CD14-positive monocyte (primary cell): ENCODE measurements at places on chromosomes 5 and 9. TPM values are rescaled to one million over a fixed set of nuclear protein-coding genes. Genes with fewer than 3 reads are reported as not detected.

Gene ADAMTS2
- 0.74 TPM for polyA plus RNA-seq

DNA sequence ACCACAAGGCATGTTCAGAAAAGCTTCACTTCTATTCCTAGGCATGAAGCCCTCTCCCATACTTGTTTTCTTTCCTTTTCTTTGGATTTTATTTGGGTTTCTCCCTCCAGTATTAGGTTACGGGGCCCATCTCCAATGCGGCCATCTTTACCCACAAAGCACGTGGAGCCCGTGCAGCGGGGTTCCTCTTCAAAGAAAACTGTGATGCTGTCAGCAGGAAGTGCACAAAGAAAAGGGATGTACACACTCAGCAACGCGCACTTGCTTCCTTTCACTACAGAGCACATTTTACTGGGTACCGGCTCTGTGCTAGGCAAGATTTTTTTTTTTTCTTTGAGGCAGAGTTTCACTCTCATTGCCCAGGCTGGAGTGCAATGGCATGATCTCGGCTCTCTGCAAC lies 106.6 kb downstream of the COL23A1 start:
- H3K27ac ChIP-seq, result peak overlapping the region; percentile 59
- no peaks in the 10 kb centered on the region for H3K27me3 ChIP-seq
- no peaks in the 10 kb centered on the region for H3K36me3 ChIP-seq
- DNase-seq, result peak; percentile 92
- H3K4me3 ChIP-seq, result no peak overlapping the region
- H3K4me1 ChIP-seq, result peaks cover 34% of the 10 kb centered on the region

DNA sequence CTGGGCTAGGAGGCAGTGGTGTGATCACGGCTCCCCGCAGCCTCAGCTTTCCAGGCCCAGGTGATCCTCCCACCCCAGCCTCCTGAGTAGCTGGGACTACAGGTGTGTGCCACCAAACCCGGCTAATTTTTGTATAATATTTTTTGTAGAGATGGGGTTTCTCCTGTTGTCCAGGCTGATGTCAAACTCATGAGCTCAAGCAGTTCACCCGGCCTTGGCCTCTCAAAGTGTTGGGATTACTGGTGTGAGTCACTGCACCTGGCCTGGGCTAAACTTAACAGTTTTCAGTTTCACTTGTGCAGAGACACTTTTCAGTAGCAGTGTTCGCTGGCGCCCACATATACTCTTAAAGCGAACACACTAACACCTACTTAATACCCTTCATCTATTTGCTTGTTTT lies 205.6 kb upstream of the ZNF608 start:
- peak; percentile 16 for DNase-seq
- peaks cover 16% of the 10 kb centered on the region for H3K4me1 ChIP-seq
- no peak overlapping the region for H3K4me3 ChIP-seq
- no peak overlapping the region for H3K27ac ChIP-seq
- H3K36me3 ChIP-seq, result no peaks in the 10 kb centered on the region

DNA sequence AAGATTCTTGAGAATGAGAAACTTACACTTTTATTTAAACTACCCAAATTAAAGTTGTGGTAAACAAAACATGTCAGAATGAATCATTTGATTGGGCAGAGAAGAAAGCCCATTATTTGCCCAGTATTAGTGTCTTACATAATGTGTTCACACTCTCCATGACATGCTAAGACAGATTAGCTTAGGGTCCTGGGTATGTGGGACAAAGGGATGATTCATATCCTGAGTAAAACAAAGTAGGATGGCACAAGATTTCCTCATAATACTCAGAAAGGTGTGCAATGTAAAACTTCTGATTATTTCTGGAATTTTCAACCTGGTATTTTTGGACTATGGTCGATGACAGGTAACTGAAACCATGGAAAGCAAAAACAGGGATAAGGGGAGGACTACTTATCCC lies 183.9 kb upstream of the POU5F2 start:
- H3K36me3 ChIP-seq, result no peaks in the 10 kb centered on the region
- no peak overlapping the region for H3K27ac ChIP-seq
- H3K27me3 ChIP-seq, result no peaks in the 10 kb centered on the region
- H3K4me1 ChIP-seq, result no peaks in the 10 kb centered on the region
- DNase-seq, result no peak

DNA sequence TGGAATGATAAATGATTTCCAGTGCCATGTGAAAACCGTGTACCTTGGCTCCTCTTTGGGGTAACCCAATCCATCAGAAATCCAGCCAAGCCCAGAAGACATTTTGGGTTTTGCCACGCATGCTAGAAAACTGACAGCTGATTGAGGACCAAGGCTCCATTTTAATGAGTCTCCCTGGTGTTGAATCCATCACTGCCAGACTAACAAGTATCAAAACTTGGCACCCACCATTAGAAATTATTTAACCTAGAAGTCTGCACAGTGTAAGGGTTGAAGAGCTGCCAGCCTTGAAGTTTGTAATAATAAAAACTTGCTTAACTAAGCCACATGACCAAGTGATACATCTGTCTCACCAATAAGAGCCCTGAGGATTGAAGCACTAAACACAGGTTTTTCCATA lies 369.9 kb downstream of the DNAH5 start:
- no peaks in the 10 kb centered on the region for H3K4me1 ChIP-seq
- H3K36me3 ChIP-seq, result no peaks in the 10 kb centered on the region
- no peak overlapping the region for H3K4me3 ChIP-seq

GRCh38 chr5:140633501-140633900 lies 526 bp upstream of the CD14 start:
- no peak for DNase-seq
- peak overlapping the region; percentile 97 for H3K27ac ChIP-seq
- H3K4me3 ChIP-seq, result peak overlapping the region; percentile 97

Gene OR1L1
- not detected in 2 replicates for polyA plus RNA-seq

Gene DMGDH
- not detected for polyA plus RNA-seq

GRCh38 chr5:171342362-171343111 lies 33.5 kb downstream of the TLX3 start:
- H3K4me1 ChIP-seq, result no peaks in the 10 kb centered on the region
- peaks cover 5% of the 10 kb centered on the region for H3K27me3 ChIP-seq
- DNase-seq, result peak; percentile 28
- H3K36me3 ChIP-seq, result no peaks in the 10 kb centered on the region

Gene PRR16
- polyA plus RNA-seq, result 0.42 and 0.56 TPM in 2 replicates

DNA sequence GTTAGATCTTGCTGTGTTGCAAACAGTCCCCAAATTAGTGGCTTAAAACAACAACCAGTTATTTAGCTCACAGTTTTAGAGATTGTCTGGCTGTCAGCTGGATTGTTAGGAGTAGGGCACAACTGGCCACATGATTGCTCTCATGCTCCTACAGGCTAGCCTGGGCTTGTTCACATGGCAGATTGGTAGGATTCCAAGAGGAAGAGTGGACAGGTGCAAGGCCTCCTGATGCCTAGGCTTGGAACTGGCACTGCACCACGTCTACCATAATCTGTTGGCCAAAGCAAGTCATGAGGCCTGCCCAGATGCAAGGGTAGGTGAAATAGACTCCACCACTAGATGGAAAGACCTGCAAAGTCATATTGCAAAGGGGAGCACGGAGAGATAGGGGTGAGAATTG lies 76.4 kb downstream of the ACER2 start:
- no peaks in the 10 kb centered on the region for H3K27me3 ChIP-seq
- no peak overlapping the region for H3K27ac ChIP-seq
- DNase-seq, result no peak
- H3K4me1 ChIP-seq, result no peaks in the 10 kb centered on the region
- no peaks in the 10 kb centered on the region for H3K36me3 ChIP-seq
- H3K4me3 ChIP-seq, result no peak overlapping the region

- no peaks in the 10 kb centered on the region for H3K36me3 ChIP-seq
- no peak for DNase-seq
- no peak overlapping the region for H3K27ac ChIP-seq
- H3K27me3 ChIP-seq, result no peaks in the 10 kb centered on the region
- no peak overlapping the region for H3K4me3 ChIP-seq
Observed at GRCh38 chr9:68727636-68728035, 22.6 kb downstream of the PIP5K1B start.

Gene CCNG1
- polyA plus RNA-seq, result 6.0 and 13.1 TPM in 2 replicates

Gene PPP3R2
- polyA plus RNA-seq, result not detected

DNA sequence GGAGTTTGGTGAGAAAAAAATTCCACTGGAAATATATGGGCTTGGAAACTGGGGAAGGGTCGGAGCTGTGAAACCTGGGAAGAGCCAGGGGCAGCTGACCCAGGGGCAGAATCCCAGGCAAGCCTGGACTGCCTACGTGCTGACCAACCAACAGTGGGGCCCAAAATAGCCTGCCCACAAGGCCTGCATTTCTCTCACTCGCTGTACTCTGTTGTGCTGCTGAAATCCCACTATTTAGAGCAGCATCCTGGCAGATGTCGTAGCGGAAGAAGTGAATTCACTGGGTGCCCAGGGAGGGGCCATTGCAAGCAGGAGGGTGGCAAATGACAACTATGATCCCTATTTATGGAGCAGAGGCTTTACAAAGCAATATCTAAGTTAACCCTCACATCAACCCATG lies 9.5 kb downstream of the GDNF start:
- no peaks in the 10 kb centered on the region for H3K4me1 ChIP-seq
- no peak for DNase-seq
- peaks cover 50% of the 10 kb centered on the region for H3K27me3 ChIP-seq

DNA sequence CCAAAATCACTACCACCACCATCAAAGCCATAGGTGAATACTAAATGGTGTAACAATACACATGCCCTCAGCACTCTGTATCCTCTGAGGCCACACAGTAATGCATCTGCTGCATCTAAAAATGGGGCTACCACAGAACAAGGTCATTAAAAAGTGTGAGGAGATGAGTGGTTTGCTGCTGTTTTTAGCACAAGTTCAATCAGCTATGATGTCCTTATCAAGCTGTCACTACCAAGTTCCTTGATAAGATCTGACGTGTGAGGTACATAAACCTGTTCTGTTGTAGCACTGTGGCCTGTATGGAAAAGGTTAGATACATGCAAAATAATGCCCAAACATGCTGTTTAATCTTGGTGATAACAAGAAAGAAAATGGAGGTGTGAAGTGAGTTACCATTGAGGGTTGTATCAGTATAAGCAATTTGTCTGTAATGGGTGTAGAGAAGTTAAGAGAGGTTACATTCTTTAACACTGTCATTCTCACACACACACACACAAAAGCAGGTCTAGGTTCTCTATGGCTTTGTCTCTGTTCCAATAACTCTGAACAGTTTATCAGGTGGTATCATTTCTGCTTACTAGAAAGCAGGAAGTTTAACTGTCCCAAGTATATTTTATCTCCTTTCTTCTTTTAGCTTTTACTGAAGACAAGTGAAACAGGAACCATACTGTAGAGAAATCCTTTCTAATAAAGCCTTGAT lies 252.9 kb downstream of the CWC27 start:
- H3K36me3 ChIP-seq, result no peaks in the 10 kb centered on the region
- DNase-seq, result no peak
- no peak overlapping the region for H3K27ac ChIP-seq
- peaks cover 7% of the 10 kb centered on the region for H3K4me1 ChIP-seq
- no peaks in the 10 kb centered on the region for H3K27me3 ChIP-seq
- H3K4me3 ChIP-seq, result no peak overlapping the region

Gene NDUFS6
- 62.3 TPM for polyA plus RNA-seq

- H3K27ac ChIP-seq, result no peak overlapping the region
- H3K36me3 ChIP-seq, result no peaks in the 10 kb centered on the region
- H3K4me3 ChIP-seq, result no peak overlapping the region
- DNase-seq, result no peak
Observed at GRCh38 chr5:116456036-116456435, 118.6 kb downstream of the SEMA6A start.

DNA sequence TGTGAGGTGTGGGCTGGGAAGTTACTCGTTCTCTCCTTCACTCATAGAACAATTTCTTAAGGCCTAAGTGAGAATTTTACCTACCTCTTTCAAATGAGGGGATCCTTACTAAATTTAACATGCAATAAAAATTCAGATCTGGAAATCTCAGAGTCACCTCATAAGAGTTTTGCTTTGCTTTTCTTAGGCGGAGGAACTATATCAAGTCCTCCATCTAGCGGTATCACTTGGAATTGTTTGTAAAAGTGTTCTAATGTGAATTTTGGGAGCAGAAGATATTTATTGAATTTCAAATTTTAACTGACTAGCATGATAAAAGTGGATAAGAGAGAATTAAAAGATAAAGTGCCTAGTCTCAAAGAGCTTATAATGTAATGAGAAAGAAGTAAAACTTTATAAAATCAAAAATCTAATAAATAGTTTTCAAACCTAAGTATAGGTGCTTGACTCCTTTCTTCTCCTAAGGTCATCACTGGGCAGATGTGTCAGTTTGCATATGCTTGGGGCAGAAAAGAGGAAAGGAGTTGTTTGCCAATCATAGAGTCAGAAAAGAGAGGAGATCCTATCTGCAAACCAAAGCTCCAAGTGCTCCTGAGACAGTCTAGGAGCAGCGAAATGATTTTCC lies 145.7 kb upstream of the DAB2 start:
- H3K4me3 ChIP-seq, result no peak overlapping the region
- no peaks in the 10 kb centered on the region for H3K4me1 ChIP-seq
- no peaks in the 10 kb centered on the region for H3K27me3 ChIP-seq
- peak; percentile 24 for DNase-seq
- H3K36me3 ChIP-seq, result no peaks in the 10 kb centered on the region

Gene SOWAHA
- not detected for polyA plus RNA-seq

Gene OR2K2
- not detected for polyA plus RNA-seq

- H3K4me3 ChIP-seq, result no peak overlapping the region
- no peak for DNase-seq
- H3K4me1 ChIP-seq, result no peaks in the 10 kb centered on the region
- H3K36me3 ChIP-seq, result peaks cover 18% of the 10 kb centered on the region
- H3K27ac ChIP-seq, result no peak overlapping the region
Observed at GRCh38 chr5:119158144-119158543, 87.3 kb downstream of the DMXL1 start.

Gene TRIM7
- polyA plus RNA-seq, result 12.8 TPM

- no peak for DNase-seq
- H3K4me3 ChIP-seq, result no peak overlapping the region
- H3K27ac ChIP-seq, result no peak overlapping the region
Observed at GRCh38 chr5:31235381-31235780, 41.9 kb downstream of the CDH6 start.

DNA sequence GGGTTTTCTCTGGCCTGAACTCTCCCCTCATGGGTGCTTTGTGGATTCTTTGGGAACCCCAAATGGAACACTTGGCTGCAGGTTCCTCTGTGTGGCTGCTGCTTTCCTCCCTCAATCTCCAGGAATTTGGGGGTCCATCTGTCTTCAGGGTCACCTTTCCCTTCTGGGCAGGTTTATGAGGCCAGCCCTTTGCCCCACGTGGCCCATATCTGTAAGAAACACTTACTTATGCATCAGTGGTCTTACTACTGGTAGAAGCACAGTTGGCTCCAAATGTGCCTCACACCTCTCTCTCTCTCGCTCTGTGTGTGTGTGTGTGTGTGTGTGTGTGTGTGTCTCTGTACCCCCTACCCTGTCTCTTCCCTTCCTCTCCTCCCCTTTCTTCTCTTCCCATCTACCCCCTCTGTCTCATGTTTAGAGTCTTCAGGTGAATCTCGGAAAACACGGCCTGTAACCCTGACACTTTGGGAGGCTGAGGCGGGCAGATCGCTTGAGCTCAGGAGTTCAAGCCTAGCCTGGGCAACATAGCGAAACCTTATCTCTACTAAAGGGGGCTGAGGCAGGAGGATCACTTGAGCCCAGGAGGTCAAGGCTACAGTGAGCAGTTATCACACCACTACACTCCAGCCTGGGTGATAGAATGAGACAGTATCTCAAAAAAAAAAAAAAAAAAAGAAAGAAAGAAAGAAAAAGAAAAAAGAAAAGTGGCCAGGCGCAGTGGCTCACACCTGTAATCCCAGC lies 26.8 kb downstream of the C5orf15 start:
- H3K4me1 ChIP-seq, result no peaks in the 10 kb centered on the region
- H3K4me3 ChIP-seq, result no peak overlapping the region
- H3K27ac ChIP-seq, result no peak overlapping the region
- DNase-seq, result no peak
- H3K27me3 ChIP-seq, result no peaks in the 10 kb centered on the region

GRCh38 chr9:126546036-126546435 lies 67.7 kb upstream of the LMX1B start:
- no peak for DNase-seq
- H3K4me3 ChIP-seq, result no peak overlapping the region
- H3K36me3 ChIP-seq, result no peaks in the 10 kb centered on the region
- H3K4me1 ChIP-seq, result no peaks in the 10 kb centered on the region
